ENCODE measurements at places on chromosomes 3 and 15. TPM values are rescaled to one million over a fixed set of nuclear protein-coding genes. Genes with fewer than 3 reads are reported as not detected.

PARP3 gene
- 11.7 TPM for total RNA-seq

LHFPL4 gene
- not detected for total RNA-seq

ZNF620 gene
- 4.1 TPM for total RNA-seq

GRCh38 chr15:60130821-60131220 is 126.7 kb downstream of the FOXB1 start:
- no peak for DNase-seq

PRTG gene
- not detected for total RNA-seq

DNA sequence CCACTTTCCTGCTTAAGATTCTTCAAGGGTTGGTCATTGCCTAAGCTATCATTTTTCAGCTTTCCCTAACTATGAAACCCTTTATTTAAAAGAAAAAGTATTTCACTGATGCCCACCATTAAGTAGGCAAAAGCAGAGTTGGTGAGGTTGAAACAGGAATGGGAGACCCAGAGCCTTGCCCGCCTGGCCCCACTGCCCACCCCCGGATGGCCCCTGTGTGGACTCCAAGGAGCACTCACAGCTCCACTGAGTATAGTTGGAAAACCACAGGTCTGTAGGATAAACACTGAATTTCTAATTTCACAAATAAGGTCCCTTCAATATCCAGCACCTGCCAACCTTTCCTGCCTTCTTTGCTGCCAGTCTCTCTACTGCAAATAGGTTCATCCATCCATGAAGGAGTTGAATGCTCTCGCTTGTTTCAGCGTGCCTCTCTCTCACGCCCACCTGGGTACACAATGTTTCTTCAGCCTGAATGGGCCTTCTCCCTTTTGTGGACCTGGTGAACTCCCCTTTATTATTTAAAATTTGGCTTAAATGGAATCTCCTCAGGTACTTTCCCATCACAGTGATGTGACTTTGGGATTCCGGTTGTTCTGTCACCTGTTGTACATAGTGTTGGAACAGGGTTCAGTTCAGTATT is 8.7 kb upstream of the ACAP2 start:
- DNase-seq, result no peak

CHRNA5 gene
- 1.3 TPM for total RNA-seq

Measured in naive thymus-derived CD8-positive, alpha-beta T cell (primary cell).